Mucosa of descending colon (tissue), 3 donors: ENCODE measurements at places on chromosomes 3 and 15. TPM values are rescaled to one million over a fixed set of nuclear protein-coding genes. Genes with fewer than 3 reads are reported as not detected.
A peak's percentile ranks its signal among the peaks of the same experiment; 100 is the strongest.

GRCh38 chr3:188950832-188951489, 220.8 kb upstream of the TPRG1 start:
- no peak for DNase-seq

GRCh38 chr3:177119829-177120228, 77.5 kb downstream of the TBL1XR1 start:
- DNase-seq: no peak

DNA sequence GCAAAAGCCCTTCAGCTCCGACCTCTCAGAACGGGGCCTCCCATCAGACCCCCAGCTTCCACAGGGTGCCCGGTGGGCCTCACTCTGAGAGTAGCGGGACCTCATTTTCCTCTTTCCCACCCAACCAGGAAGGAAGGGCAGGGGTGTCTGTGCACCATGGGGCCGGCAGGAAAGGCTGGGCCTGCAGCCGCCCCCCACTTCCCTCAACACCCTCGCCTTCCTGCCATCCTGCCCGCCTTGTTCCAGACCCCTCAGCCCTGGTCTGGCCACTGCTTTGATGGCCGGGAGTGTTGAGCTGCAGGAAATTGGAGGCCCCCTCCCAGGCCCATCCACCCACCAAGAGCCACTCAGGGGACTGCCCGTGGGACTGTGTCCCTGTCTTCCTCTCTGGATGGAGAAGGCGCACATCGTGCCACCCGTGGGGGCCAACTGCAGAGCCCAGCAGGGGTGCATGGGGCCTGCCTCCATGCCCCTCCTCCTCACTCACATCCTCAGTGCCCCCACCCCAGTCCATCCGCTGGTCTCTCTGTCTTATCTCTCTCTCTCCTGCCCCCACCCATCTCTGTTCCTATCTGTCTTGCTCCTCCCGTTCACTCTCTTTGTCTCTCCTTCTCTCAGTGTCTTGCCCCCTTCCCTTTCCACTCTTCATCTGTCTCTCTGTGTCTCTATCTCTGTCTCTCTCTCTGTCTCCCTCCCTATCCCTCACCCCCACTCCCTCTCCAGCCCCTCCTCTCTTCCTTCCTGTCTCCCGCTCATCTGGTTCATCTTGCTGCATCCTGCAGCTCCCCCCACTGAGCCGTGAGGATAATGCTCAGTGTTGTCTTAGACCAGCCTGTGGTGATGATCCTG, 1.8 kb upstream of the PLXND1 start:
- DNase-seq: no peak

DNA sequence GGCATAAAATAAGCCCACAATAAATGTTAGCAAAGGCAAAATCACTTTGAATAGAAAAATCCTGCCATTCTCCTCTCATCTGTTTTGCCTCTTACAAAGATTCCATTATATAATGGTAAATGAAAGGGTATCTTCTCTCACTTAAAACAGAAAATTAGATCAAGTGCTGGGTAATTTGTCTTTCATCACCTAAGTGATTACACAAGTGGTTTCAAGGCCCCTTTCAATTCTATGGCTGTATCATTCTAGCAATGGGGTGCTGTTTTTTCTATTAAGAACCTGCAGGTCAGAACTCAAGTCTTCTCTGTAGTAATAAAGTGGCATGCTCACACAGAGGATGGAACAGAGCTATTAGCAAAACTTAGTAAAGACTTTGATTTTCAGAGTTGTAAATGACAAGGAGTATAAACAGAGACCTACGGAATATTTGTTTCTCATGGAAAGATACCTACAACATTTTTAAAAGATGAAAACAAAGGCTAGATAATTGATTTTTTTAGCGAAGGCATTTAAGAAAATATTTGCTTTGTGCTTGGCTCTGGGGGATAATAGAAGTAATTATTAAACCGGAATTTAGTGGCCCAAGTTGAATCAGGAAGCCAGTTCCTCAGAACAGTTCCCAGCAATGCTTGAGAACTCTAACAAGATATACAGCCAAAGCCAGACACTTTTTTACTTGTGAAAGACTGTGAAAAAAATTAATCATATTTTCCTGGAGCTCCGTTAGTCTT, 137.4 kb downstream of the CMSS1 start:
- no peak for DNase-seq

CCNDBP1 gene
- 45.5 TPM for total RNA-seq

RBMS3 gene
- 53.6 TPM for total RNA-seq

DNA sequence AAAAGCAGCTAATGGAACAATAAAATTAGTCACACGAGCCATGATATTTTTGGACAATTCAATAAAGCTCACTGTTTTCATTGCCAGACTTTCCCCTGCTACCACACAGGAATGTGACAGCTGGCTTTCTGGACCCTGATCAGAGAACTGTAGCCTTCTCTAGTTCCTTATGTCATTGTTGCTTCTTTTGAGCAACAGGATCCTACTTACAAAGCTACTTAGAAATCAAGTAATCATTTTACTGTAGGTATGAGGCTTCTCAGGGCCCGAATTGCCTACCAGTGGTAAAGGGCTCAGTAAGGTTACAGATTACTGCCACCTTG, 94.3 kb upstream of the AADACL2 start:
- no peak for DNase-seq

DNA sequence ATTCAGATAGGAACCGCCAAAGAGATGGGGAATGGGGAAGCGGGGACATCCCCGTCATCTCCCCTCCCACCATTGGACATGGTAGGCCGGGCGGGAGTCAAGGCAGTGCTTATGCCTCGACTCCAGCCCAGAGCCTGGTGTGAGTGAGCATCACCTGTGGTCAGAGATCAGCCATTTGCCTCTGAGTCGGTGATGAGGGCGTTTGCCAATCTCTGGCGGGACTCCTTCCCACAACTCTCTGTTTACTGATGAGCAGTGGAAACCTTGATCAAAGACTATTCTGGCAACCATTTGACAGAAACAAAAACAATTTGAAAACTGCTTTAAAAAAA, 63.9 kb upstream of the HES1 start:
- no peak for DNase-seq

- no peak for DNase-seq
Measured at GRCh38 chr3:188904670-188905069, 267.1 kb upstream of the TPRG1 start.

BNC1 gene
- not detected for total RNA-seq

CRYGS gene
- 3.9 TPM for total RNA-seq

- peak; percentile 93 for DNase-seq
Measured at GRCh38 chr3:53255775-53256703, at the start of gene TKT. TKT (minus strand) TSS chr3:53256022; CDS start chr3:53255942, 80 bp downstream.

- DNase-seq: no peak
Measured at GRCh38 chr15:35194296-35194695, 109.2 kb upstream of the NANOGP8 start.

NUSAP1 gene
- 8.3 TPM for total RNA-seq

HRH1 gene
- total RNA-seq: 16.7 TPM

DNA sequence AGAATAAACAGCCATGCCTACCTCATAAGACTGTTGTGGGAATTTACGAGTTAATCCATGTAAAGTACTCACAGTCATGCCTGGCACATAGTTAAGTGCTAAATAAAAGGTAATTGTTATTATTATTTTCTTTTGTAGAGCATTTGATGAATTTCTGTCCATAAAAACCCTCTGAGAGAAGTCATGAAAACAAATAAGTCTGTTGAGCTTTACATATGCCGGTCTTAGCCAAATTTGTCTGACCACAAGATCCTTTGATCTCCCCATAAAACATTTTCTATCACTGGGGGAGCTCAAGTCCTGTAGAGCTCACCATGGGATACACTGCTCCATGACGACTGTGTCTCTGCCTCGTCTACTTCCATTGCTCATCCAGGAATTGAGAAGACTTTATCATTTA, 114.0 kb downstream of the MAGI1 start:
- no peak for DNase-seq

SLC35G2 gene
- total RNA-seq: 2.4 TPM

GRCh38 chr3:163016251-163016650, 1519.6 kb downstream of the OTOL1 start:
- DNase-seq: no peak

- DNase-seq: no peak
Measured at GRCh38 chr3:42020684-42021307, 58.9 kb upstream of the ULK4 start.

GRCh38 chr3:11847607-11848006, 922 bp upstream of the TAMM41 start:
- no peak for DNase-seq

GRCh38 chr3:16148783-16149182, 25.7 kb upstream of the GALNT15 start:
- DNase-seq: peak; percentile 51

- DNase-seq: no peak
Measured at GRCh38 chr15:22257047-22258008, 177.0 kb downstream of the OR4M2 start.

DNA sequence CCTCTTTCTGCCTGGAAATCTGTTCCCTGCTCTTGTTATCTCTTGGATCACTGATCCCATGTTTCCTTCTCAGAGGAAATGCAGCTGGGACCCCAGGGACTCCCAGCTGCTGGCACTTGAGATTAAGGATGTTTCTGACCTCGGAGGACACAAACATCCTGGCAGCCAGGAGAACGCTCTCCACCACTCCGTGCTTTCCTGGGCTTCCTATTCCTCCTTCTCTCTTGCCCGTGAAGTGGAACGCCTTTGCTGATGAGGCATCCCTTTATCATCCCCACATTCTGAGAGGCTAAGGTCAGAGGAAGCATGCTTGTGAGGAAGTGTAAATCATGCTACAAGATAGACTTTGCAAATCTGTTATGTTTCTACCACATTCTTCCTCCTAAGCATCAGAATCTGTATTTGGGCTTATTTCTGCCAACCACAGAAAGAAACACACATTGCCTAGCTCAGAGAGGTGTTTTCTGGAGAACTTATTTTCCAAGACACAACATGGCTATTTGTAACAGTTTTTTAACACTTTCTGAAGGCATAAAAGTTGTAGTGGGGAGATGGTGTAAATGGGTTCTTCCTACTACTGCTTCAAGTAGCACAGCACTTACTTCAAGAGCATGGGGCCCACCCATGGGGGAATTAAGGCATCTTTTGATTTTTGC, 25.6 kb upstream of the LDHAL6B start:
- DNase-seq: no peak

LAMB2 gene
- 354 TPM for total RNA-seq

DNA sequence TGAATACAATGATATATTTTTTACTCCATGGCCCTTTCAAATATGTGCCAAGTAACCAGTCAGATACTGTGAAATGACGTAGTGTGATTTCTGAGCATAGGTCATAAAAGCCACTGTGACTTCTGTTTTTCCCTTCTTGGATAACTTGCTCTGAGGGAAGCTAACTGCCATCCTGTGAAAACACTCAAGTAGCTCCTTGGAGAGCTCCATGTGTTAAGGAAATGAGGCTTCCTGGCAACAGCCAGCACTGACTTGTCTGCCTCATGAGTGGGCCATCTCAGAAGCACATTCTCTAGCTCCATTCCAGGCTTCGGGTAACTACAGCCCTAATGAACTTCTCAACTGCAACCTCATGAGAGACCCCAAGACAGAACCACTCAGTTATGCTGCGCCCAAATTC, 9.5 kb upstream of the CCDC80 start:
- DNase-seq: no peak

C3orf49 gene
- not detected for total RNA-seq

DNA sequence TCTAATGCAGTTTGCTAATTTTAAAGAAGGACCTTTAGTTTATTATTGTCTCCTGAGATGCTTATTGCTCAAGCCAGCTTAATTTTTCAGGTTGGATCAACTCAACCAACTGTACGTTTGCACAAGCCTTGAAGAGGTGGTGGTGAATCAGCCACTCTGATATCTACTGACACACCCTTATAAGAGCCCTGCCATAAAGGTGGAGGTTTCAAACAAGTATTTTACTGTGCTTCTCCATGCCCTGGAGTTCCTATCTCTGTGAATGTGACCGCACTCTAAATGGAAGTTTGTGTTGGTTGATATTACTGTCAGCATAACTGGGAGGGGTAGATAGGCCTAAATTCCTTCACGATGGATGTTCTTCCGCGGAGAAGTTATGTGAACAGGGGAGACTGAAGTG, 297.3 kb upstream of the UBE2E1 start:
- DNase-seq: no peak

DNA sequence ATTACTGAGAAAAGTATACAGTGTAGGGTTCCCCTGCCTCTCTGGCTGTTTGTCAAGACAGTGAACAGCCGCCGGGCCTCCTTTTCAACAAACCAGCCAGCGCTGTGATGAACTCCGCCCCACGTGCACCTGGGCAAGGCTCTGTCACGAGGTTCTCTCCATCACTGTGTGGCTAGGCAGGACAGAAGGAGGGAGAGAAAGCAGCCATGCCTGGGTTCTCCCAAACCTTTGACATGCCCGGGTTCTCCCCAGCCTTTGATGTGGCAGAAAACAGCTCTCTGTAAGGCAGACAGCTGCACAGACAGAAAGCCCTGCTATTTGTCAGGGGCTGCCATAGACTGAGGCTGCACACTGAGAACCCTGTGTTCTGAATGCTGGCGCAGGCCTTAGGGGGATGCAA, 101.4 kb upstream of the TRPM1 start:
- DNase-seq: no peak

DNASE1L3 gene
- total RNA-seq: 9.0 TPM

ITGA11 gene
- total RNA-seq: 1.8 TPM

LRRC34 gene
- 0.67 TPM for total RNA-seq

DNA sequence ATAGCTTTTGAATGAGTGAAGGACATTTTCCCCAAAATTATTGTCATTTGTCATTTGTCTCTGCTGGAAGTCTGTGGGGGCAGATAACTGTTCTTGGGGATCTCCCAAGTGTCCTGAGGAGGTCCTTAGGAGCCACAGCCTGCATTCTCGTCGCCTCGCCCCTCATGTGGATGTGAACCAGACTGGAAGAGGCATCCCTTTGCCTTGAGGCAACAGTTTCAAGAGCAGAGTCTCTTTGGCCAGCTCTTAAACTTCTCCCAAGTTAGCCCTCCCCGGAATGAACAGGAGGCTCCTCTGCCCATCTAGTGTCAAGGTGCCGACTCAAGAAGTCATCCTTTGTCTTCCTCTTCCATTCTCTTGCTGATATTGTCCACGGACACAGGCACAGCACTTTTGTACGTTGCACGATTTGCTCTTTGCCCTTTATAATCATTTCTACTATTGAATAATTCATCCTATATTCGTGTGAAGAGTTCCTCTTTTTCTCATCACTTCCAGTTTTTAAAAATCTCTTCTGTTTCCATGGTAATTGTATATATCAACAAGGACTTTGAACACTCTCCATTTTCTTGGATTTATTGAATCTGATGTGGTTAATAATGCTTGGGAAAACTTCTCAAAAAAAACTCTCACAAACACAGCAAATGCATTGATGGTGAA, 40.8 kb upstream of the CD47 start:
- no peak for DNase-seq

GRCh38 chr3:5115506-5116162, 6.5 kb upstream of the ARL8B start:
- no peak for DNase-seq

DNA sequence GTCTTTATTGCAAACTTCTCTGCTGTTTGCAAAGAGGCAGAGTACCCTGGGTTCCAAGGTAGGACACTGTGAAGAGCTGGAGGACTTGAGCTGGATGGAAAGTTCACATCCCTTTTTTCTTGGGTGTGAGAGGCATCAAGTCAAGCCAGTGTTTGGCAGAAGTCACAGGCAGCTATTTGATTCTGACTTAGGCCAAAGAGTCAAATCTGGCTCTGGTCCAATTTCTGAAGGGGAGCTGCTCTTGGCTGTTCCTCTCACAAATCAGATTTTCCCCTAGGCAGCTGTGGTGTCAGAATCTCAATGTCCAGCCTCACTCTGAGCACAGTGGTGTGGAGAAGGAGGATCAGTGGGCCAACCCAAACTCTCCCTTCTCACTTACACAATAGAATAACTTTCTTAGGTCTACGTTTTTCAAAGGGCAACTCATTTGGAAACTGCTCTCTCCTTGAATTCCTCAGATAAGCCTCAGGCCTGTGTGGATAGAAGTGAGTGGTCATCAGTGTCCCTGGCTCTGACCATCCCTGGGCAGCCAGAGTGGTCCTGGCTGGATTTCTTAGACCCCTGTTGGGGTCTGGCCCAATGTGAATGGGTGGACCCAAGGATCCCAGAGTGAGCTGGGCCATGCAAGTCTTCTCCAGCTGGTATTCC, 18.2 kb upstream of the AMOTL2 start:
- no peak for DNase-seq
